ENCODE measurements at places on chromosomes 1 and 21.

GRCh38 chr1:99525331-99525730 is 120.6 kb upstream of the PALMD start:
- DNase-seq: no peak

GRCh38 chr1:169001353-169001752 is 105.1 kb upstream of the ATP1B1 start:
- DNase-seq: no peak

- no peak for DNase-seq
These were observed 42.3 kb upstream of the RUNX3 start for GRCh38 chr1:24972221-24972914.

- no peak for DNase-seq
These were observed 485.5 kb downstream of the PTPRC start for GRCh38 chr1:199124351-199124750.

DNA sequence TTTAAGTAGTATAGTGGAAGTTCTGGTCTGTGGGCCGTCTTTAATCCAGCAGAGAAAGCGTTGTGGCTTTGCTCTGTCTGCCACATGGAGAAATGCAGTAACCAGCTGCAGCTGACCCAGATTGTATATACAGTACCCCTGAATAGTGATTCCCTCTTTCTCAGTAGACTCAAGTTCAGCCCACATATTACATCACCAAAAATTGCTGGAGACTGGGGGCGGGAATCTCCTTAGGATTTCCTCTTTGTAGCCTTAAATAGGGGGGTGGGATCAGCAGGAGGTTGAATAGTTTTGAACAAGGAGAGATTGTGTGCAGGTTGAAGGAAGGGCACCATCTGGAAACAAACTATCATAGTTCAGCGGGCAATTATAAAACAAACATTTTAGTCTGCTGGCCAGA is at the start of gene ANGPTL1:
Gene ANGPTL1, minus strand, starts transcription at position 134 of the 400 bp plus-strand sequence. CDS start 5,301 bp downstream, outside the sequence.
- DNase-seq: no peak

- no peak for DNase-seq
These were observed 253.8 kb upstream of the HOOK1 start for GRCh38 chr1:59560807-59561450.

- DNase-seq: no peak
These were observed 37.2 kb upstream of the BCAS2 start for GRCh38 chr1:114618606-114619005.

GRCh38 chr1:38071312-38072256 is 25.0 kb upstream of the POU3F1 start:
- DNase-seq: no peak

DNA sequence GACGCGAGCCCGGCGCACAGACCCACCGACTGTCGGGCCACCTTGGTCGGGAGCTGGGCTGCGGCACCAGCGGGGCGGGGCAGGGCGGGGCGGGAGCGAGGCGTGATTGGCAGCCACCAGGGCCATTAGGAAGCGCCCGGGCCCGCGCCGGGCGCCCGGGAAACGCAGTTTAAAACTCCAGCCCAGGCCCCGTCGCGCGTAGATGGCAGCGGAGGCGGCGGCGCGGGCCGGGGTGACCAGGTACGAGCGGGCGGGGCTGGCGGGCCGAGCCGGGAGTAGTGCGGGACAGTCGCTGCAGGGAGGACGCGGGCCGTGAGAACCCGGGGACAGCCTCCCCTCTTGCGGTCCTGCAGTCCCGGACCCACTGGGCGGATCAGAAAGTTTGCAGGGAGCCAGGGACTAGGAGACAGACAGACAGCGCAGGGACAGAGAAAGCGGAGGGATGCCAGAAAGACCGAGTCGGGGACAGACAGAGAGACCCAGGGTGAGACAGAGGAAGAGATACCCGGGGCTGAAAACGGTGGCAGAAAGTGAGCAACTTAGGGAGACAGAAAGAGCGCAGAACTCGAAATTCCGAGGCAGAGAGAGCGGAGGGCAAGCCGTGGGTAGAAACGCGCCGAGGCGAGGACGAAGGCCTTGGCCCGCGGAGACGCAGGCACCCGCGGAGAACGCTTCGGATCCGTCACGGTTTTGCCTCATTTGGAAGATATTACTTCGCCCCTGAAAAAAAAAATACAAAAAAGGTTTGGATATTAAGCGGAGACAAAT is at the start of gene DMBX1:
Gene DMBX1, plus strand, starts transcription at position 199 of the 768 bp plus-strand sequence. CDS start 17,175 bp downstream, outside the sequence.
- no peak for DNase-seq

GRCh38 chr1:222372221-222372620 is 175.7 kb downstream of the HHIPL2 start:
- DNase-seq: no peak

All from left forelimb (tissue), 1 donor.